ENCODE measurements at places on chromosomes 3 and 15.

GRCh38 chr15:59543721-59544547 is 67.6 kb upstream of the GCNT3 start:
- DNase-seq = no peak

DNA sequence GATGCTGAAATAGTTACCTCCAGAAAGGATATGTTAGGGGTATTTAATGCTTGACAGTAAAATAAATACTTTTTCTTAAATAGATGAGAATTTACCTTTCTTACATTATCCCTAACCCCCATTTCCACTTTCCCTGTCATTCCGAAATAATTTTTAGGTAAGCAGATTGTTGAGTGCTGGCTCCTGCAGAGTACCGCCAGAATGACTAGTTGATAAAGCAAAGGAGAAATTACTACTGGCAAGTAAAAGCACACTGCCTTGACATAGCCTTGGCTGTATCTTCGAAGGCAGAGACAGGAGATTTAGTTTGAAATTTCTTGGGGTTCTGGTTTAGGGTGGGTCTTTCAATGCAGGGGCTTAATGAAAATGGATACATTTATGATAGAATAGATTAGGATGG is 40.8 kb downstream of the LRRC49 start:
- DNase-seq = no peak

- no peak for DNase-seq
Measured at GRCh38 chr3:46143951-46144473, 64.1 kb downstream of the CCR1 start.

DNA sequence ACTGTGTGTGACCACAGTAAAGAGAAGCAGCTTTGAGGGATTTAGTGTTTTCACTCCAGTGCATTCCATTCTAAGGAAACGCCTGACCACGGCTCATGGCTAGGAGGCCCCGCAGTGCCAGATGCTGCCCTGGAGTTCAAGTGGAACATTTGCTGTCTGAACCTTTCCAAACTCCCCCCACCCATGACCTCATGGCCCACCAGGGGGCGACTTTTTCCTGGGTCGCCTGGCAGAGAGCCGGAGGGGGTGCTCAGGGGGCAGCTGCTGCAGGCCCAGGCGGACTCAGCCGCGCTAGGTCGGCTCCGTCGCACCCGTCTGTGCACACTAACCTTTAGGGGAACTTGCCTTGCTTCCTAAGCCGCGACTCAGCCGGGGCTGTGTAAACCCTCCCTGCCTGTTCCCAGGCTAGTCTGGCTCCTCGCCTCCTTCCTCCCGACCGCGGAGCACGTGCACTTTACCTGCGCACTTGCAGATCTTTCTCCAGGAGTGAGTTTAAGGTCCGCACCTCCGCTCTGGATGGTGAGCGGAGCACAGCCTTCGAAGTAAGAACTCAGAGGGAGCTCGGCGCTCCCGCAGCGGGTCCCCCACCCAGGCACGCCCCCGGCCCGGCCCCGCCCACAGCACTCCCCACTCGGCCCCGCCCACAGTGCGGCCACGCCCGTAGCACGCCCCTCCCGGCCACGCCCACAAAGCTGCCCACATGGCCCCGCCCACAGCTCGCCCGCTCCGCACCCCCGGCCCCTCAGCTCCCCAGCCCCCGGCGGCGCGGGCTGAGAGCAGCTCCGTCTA is at the start of gene OCA2:
Gene OCA2, minus strand, starts transcription at position 550 of the 789 bp plus-strand sequence. CDS start 17,441 bp downstream, outside the sequence.
- peak; percentile 50 for DNase-seq

- no peak for DNase-seq
Measured at GRCh38 chr3:125166599-125167136, 45.9 kb downstream of the SLC12A8 start.

GRCh38 chr3:47250309-47251060 is 32.1 kb downstream of the KIF9 start:
- no peak for DNase-seq

DNA sequence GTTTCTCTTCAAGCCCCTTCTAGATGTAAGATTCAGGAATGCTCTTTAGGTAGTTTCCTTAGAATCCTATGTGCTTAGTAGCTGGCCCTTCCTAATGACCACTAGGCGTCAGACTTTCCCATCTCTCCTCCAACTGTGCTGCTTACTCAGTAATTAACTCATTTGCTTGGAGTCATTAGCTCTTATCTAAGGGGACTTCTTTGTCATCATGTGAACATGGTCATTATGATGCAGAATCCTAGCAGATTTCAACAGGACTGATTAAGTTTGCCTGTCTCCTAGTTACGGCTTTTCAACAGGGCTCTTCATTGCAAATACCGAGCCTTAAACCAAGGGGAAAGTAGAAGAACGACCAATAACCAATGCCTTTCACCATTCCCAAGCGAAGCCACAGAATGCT is 46.4 kb downstream of the GJD2 start:
- no peak for DNase-seq

GRCh38 chr3:124867511-124867910 is 19.7 kb downstream of the ITGB5 start:
- no peak for DNase-seq

- DNase-seq = no peak
Measured at GRCh38 chr3:52084216-52084945, 28.0 kb upstream of the DUSP7 start.

DNA sequence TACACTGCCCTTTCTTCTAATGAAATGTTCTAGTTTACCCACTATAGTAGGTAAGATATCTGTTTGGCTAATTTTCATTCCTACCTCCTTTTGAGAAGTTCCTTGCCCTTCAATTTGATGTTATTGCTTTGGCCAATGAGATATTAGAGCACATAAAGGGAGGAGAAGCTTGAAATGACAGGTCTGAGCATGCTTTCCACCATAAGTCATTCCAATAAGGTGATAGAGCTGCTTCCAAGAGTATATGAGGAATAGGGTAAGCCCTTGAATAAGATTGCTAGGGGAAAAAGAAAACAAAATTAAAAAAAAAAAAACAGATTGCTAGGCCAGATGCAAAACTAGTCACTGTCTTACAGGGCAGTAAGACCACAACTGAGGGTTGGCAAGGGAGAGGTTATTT is 78.9 kb upstream of the TRIM42 start:
- DNase-seq = no peak

DNA sequence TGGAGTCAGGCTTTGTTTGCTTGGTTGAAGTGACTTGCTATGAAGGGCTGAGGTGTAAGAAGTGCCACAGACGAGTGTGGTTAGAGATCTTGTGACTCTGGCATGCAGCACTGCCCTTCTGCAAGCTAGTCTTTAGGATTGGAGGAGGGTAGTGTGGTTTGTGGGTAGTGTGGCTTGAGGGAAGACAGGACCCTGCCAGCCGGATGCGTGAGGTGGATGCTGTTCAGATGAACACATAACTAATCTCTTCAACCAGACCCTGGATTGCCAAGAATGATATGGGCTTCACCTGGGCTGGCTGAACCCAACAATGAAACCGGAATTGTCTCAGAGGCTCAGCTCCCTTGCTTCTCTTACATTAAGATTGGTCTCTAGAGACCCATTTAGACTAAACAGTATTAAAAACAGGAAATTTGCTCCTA is 32.7 kb downstream of the STARD9 start:
- peak; percentile 14 for DNase-seq

DNA sequence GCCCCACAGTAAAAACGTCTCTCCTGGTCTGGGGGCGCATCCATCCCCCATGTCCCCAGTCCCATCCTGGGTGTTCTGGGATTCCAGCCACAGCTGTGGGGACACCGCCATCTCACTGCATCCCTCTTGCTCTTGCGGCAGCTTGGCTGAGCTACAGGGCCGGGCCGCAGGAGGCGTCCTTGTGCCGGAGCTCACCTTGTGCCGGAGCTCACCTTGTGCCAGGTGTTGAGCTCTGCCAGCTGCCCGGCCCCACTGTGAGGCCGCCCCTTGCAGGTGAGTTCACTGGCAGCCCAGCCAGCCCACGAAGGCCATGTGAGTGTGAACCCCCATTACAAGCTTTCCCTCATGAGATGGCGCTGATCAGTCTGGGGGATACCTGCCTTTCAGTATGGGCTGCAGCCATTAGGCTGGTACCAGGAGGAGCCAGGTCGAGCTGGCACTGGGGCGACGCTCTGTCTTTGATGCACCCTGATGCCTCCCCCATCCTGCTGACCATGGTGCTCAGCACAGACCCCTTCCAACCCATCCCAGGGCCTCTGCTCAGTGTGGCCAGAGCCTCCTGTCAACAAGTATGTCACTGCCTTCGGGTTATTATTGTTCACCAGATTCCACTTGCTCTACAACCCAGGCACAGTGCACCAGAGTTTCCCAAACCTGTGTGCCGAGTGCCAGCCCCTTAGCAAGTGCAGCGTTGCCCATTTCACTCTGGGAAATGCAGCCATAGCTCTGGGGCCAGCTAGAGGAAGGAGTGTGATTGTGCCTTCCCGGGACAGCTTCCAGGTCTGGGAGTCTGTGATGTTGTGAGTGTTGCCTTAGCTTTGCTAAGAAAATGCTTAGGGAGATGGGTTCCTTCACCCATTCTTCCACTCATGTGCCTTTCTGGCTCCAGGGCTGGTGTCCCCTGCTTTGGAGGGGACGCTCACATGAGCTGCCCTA is 105.7 kb downstream of the APBA2 start:
- DNase-seq = no peak

GRCh38 chr3:72271923-72272322 is 487.0 kb upstream of the PROK2 start:
- DNase-seq = no peak

DNA sequence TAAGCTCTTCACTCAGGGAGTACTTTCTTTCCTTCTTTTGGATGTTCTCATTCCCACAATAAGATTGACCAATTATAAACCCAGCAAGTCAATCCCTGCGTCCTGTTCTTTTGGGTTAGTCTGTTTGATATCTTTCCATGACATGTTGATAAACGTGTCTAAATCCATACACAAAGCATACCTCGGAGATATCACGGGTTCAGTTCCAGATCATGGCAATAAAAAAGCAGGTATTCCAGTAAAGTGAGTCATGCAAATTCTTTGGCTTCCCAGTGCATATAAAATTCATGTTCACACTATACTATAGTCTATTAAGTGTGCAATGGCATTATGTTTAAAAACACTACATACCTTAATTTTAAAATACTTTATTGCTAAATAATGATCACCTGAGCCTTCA is 667.7 kb downstream of the MAGI1 start:
- DNase-seq = no peak

GRCh38 chr15:95027981-95028380 is 796.6 kb downstream of the MCTP2 start:
- no peak for DNase-seq

GRCh38 chr3:47681016-47681415 is 100.7 kb downstream of the SMARCC1 start:
- DNase-seq = no peak

- no peak for DNase-seq
Measured at GRCh38 chr3:113242096-113242581, 30.8 kb downstream of the BOC start.

GRCh38 chr3:173529062-173529711 is 131.6 kb downstream of the NLGN1 start:
- no peak for DNase-seq

DNA sequence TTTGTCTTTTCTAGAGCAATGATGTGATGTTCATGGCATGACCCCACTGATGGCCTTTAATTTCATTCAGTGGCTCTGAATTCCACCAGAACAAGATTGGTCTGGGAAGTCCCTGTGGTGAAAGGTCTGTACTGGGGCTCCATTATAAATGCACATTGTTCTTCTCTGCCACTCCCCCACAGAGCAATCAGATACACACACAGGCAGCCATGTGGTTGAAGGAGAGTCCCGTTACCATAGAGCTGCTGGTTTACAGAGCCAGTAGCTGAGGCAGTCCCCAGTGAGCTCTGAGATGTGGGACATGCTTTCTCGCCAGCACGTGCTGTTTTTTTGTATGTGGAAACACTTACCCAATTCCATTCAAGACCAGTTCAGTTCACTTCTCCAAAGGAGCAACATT is 172.7 kb upstream of the TRIM42 start:
- no peak for DNase-seq

GRCh38 chr15:28184166-28184565 is 85.1 kb upstream of the OCA2 start:
- DNase-seq = no peak

GRCh38 chr3:187944390-187945179 is 199.3 kb upstream of the BCL6 start:
- DNase-seq = no peak

DNA sequence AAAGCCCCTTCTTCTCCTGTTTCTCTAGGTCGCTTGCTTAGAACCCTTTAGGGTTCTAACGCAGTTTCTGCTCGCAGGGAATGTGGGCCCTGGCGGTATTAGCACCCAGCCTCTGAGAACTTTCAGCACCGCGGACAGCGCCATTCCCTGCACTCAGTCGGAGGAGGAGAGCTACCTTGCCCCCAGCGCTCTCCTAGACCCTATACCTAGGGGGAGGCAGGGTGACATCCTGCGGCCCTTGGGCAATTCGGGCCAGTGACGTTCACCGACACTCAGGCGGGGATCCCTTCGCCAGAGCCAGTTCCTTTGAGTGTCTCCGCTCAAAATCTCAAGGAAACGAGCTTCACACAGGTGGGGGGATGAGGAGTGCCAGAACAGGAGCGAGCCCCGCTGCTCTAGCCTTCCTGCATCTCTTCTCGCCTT is 1.3 kb downstream of the SLC7A14 start:
- peak; percentile 56 for DNase-seq

GRCh38 chr3:30542897-30543296 is 63.5 kb upstream of the TGFBR2 start:
- no peak for DNase-seq

- no peak for DNase-seq
Measured at GRCh38 chr15:72962054-72962702, 90.1 kb upstream of the NEO1 start.

DNA sequence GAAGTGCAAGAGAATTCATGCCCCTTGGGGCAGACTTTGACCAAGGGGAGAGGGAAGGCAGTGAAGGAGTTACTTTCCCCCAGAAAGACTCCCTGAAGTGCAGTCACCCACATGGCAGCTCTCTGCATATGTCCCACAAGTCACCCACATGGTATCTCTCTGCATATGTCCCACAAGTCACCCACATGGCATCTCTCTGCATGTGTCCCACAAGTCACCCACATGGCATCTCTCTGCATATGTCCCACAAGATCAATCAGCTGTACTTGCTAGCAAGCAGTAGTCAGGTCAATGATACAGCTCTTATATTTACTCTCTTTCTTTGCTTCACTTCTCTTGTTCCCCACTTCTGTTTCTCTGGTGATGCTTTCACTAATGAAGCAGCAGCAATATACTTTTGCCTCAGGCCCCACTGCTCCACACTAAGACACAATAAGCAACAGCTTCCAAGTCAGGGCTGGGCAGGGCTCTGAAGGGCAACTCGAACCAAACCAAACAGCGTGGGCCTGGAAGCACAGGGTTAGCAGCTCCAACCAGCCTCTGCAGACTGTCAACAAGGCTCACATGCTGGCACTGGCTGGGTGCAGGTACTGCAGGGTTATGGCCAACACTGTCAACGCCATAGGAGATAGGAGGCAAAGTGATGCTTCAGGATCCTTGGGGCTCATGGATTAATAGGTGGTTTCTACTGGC is 46.7 kb downstream of the THBS1 start:
- DNase-seq = no peak

- no peak for DNase-seq
Measured at GRCh38 chr3:151878465-151878864, 5.0 kb downstream of the SUCNR1 start.

- no peak for DNase-seq
Measured at GRCh38 chr15:68991723-68992122, 22.8 kb upstream of the NOX5 start.
